ENCODE measurements at places on chromosomes 7 and 10.

DNA sequence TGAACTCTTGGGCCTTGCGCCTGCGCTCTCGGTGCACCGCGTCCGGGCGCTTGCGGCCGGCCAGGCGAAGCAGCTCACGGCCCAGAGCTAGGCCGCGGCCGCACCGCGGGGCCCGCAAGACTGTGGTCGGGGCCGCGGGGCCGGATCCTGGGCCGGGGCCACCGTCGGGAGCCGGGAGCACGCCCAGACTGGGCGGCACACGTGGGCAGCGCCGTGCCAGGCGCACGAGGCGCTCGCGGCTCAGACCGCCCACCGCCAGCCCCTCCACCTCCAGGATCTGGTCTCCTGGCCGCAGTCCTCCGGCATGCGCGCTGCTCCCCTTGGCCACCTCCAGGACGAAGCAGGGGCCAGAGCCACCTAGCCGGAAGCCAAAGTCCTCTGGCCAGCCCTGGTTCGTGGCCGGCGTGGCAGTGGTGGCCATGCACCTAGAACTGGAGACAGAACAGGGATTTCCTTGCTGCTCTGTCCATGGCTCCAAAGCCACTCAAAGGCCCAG lies at the start of gene GRID2IP:
TSS of gene GRID2IP (minus strand) at position 446 of the 496 bp plus-strand sequence. CDS start at position 421, 25 bp downstream.
- DNase-seq = no peak

DNA sequence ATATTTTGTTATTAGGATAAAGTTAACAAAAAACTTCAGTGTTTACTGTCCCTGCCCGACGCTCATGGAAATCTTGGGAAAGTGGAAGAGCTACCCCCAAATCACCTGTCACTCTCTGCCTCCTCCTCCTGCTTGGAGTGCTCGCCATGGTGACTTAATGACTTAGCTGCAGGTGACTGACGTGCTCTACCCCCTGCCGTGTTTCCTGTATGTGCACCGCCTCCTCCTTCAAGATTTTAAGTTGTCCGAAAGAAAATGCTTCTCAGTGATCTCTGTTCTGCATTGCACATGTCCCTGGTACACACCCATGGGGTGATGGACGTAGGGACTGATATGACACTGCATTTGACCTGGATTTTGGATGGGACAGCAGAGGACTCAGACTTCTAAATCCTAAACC lies 338.8 kb upstream of the SHH start:
- DNase-seq = peak; percentile 32

DNA sequence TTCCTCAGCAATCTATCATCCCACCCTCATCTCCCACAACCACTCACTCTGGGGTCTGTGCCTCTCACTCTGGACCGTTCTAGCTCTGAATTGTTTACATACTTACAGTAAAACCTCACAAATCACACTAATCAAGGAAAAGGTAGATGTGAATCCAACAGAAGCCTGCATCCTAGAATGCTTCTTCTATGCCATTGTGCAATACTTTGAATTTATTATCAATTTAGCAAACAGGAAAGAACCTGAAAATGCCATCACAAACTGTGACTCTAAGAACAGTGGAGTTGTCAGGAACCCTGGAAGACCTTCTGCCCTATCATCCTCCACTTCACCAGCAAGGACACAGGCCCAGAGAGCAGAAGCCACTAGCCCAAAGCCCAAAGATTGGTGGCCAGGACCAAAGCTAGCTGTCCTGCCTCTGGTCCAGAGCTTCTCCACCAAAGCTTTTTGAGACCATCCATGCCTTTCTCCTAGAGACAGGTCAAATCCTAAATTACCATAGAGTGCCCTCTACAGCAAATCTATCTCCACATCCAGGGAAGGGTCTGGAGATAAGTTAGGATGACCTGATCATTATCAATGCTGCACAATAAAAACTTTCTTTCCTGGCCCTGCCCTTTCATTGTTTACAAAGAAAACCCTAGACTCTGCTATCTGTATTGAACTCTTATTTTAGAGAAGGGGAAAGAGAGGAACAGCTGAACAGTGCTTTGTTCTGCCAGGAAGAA lies 2.4 kb downstream of the SORBS1 start:
- no peak for DNase-seq

GRCh38 chr10:10819206-10819856 lies 198.3 kb upstream of the CELF2 start:
- DNase-seq = no peak

DNA sequence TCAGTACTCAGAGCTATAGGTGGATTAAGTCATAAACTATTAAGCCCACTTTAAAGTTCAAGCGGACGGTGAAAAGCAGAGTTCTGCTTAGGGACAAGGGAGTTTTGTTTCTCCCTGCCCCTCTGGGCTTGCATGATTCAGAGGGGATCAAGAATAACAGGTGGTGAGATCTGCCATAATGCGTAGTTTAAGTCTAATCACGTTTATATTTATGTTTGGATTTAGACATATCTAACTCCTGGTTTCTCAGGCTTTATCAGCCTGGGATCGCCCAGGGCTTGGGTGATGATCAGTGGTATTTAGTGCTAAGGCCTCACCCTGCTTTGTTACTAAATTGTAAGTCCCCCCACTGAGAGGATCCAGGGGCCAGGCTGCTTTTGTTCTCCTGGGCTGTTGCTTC lies 335.4 kb upstream of the NRP1 start:
- DNase-seq = no peak

DNA sequence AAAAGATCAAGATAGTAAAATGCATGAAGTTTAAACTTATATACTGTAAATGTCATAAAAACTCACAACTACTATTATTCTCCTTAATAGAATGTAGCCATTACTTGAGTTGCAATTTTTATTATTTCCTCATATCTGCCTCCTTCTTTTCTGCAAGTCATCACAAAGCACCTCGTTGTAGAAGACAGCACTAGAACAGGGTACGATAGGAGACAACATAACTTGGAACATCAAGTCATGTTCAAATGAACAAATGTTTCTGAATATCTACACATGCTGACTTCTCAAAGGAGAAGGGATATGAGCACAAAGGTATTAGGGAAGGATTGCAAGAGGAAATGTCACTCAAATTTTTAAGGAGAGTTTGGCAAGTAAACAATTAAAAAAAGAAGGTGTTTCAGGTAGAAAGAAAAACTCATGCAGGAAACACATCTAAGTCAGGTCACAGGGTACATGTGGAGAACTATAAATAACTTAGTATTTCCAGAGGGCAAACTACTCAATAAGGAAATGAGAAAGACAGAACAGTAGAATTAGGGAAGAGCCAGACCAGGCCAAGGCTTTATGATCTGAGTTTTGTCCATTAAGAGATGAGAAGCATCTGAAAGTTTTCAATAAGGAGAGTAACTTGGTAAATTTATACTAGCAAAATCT lies 186.7 kb downstream of the CRPPA start:
- DNase-seq = no peak

GRCh38 chr10:121800831-121801230 lies 127.0 kb downstream of the ATE1 start:
- no peak for DNase-seq

DNA sequence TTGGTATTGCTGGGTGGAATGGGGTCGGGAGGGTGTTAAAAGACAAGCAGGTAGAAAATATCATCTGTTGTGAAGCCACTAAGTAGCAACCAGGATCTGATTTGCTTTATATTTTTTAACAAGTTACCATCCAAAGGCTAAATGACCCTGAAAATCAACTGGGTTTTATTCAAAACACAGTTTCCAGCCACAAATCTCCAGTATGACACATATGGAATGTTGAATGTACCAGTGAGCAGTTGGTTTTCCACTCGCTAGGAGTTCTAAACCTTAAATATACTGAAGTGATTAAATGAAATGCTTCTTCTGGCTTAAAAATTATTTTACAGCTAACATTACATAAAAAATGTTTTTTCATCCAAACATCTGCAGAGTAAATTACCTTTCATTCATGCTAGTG lies 112.5 kb downstream of the PDE1C start:
- no peak for DNase-seq

DNA sequence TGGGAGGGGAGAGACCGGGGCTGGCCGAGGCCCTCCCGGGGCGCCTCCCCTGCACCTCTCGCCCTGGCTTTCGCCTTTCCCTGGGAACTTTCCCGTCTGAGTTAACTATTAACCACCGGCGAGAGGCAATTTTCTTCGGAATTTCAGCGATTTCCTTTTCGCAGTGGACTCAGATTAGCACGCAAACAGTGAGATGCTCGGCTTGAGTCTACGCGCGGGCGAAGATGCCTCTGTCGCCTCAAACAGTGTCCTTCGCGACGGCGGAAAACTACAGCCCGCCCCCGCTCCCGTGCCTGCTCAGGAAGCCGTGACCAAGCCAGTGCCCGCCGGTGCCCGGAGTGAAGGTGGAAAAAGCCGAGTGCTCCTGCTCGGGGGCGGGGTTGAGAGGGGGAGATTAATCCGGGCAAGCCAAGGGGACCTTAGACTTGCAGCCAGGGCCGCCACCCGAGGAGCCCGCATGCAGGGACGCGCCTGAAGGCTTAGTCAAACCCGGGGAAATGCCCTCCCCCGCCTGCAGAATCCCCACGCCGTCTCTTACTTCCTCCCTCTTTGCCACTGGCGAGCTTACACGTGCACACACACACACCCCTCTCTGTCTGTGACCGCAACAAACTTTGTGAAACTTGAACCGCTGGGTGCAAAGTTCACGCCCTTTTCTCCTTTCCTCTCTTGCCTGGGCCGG lies 14.5 kb upstream of the PAX2 start:
- DNase-seq = no peak

- no peak for DNase-seq
Observed at GRCh38 chr7:47408675-47409074, 173.2 kb downstream of the TNS3 start.

DNA sequence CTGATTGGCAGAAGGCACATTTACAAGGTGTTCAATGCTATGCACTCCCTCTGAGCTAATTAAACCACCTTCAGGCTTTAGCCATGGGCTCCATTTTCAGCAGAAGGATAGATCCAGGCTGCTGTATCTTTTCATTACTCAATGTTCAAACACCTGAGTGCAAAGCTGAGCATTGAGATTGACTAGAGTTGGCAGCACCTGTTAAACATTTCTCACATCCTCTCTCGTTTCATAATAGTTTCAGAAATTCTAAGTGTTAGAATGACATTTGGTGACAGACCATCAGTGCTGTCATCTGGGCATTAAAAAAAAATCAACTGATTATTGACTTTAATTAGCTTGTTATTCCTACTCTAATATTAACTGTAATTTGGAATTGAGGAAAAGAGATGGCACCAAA lies 187.1 kb upstream of the SEMA3E start:
- DNase-seq = no peak

GRCh38 chr7:29156907-29157452 lies 10.6 kb upstream of the CPVL start:
- DNase-seq = peak; percentile 70

DNA sequence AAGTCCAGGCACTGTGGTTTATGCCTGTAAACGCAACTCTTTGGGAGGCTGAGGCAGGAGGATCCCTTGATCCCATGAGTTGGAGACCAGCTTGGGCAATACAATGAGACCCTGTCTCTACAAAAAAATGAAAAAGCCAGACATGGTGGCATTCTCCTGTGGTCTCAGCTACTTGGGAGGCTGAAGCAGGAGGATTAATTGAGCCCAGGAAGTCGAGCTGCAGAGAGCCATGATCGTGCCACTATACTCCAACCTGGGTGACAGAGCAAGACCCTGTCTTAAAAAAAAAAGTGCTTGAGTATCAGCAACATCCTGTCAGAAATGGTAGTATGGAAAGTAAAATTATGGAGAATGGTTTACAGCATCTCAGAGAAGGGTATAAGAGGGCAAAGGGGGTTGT lies 11.6 kb downstream of the APBB1IP start:
- no peak for DNase-seq

DNA sequence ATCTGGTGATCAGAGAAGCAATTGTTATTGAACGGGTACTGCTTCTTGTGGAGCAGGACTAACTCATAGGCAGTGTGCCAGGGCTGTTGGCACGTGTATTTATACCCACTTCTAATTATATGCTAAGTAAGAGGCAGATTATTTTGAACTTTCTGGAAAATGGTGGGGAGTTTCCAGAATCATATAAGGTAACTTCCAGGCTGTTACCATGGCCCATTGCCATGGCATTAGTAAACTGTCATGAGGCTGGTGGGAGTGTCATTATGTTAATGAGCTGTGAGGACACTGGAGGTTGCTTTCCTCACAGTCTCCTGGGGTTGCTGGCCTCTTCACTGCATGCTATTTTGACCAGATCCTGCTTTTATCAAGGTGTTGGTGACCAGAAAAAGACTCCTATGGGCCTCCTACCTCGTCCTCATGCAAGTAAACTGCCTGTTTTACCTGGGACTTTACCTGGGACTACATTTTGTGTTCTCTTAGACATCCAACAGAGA lies 122.6 kb downstream of the KCND2 start:
- DNase-seq = no peak

GRCh38 chr10:98649170-98649569 lies 202.4 kb upstream of the HPS1 start:
- no peak for DNase-seq

- DNase-seq = peak; percentile 59
Observed at GRCh38 chr10:95242581-95243317, 48.1 kb downstream of the PDLIM1 start.

GRCh38 chr7:27739301-27739908 lies 557 bp upstream of the TAX1BP1 start:
- no peak for DNase-seq

DNA sequence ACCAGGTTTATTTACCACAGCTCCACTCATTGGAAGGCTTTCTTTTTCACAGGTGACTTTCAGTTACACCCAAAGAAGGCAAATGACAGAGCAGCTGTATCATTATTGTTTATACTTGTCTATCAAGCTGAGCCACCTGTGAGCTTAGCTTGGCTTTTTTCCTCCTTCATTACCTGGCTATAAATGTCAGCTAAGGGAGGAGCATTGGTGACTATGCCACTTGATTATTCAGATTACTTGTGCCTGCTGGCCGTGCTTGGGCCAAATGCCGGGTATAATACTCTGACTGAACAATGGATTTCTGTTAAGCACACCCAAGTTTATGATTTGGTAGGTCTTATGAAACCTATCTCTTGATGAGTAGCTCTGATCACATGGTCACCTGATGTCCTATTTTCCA lies 9.9 kb upstream of the GNAT3 start:
- no peak for DNase-seq

GRCh38 chr10:33719005-33719703 lies 384.7 kb upstream of the NRP1 start:
- no peak for DNase-seq

- DNase-seq = peak; percentile 44
Observed at GRCh38 chr10:28410420-28411135, 107.7 kb upstream of the MPP7 start.

DNA sequence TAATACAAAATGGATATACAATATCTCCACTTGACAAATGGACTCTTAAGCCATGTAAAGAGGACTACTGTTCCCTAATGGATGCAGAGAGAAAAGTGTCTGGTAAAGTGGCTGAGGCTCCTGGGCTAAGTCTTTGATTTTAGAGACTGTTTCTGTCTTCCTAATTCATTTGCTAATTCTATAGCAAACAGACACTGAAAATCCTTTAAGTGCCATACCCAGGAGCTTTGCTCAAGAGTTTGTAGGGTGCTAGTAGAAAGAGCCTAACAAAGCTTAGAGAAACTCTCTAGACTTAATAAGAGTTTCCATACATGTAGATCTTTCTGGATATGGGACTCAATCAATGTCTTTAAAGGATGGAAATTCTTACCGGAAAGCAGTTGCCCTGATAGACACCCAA lies 16.7 kb downstream of the CEP55 start:
- DNase-seq = peak; percentile 29

- DNase-seq = no peak
Observed at GRCh38 chr10:3480281-3480989, 304.6 kb downstream of the KLF6 start.

- DNase-seq = peak; percentile 91
Observed at GRCh38 chr7:140653319-140654108, 12.9 kb upstream of the DENND2A start.
